Placental pericyte (primary cell): ENCODE measurements at places on chromosomes 3 and 15. TPM values are rescaled to one million over a fixed set of nuclear protein-coding genes. Genes with fewer than 3 reads are reported as not detected.

The ZIC1 gene
- total RNA-seq = 0.29 TPM in 1 of 2 replicates, not detected in the other

The SLC6A11 gene
- not detected in 2 replicates for total RNA-seq

The DOCK3 gene
- total RNA-seq = under 0.01 and 0.22 TPM in 2 replicates

The TLR9 gene
- not detected in 2 replicates for total RNA-seq

The CEMIP gene
- 42.1 and 259 TPM in 2 replicates for total RNA-seq

The TMEM44 gene
- 16.9 and 27.6 TPM in 2 replicates for total RNA-seq

The ITIH3 gene
- total RNA-seq = 0.14 TPM in 1 of 2 replicates, not detected in the other
